ENCODE measurements at places on chromosomes 5 and 9. TPM values are rescaled to one million over a fixed set of nuclear protein-coding genes. Genes with fewer than 3 reads are reported as not detected.

ZNF454 gene
- 1.0 TPM for total RNA-seq

LECT2 gene
- not detected for total RNA-seq

GALNT12 gene
- 0.34 TPM for total RNA-seq

- DNase-seq = no peak
Observed at GRCh38 chr5:57491369-57491965, 8.9 kb upstream of the ACTBL2 start.

GRCh38 chr5:102421647-102422046, 77.2 kb downstream of the SLCO6A1 start:
- DNase-seq = no peak

RETREG1 gene
- 0.51 TPM for total RNA-seq

GRCh38 chr5:78353520-78353919, 6.9 kb upstream of the SCAMP1 start:
- DNase-seq = no peak

- DNase-seq = no peak
Observed at GRCh38 chr9:132249690-132250089, 87.8 kb downstream of the NTNG2 start.

- no peak for DNase-seq
Observed at GRCh38 chr5:96093340-96093739, 131.7 kb upstream of the ELL2 start.

GARIN3 gene
- not detected for total RNA-seq

Measured in dermis blood vessel endothelial cell (primary cell).